ENCODE measurements at places on chromosomes 7 and 10. TPM values are rescaled to one million over a fixed set of nuclear protein-coding genes. Genes with fewer than 3 reads are reported as not detected.
A peak's percentile ranks its signal among the peaks of the same experiment; 100 is the strongest.

DNA sequence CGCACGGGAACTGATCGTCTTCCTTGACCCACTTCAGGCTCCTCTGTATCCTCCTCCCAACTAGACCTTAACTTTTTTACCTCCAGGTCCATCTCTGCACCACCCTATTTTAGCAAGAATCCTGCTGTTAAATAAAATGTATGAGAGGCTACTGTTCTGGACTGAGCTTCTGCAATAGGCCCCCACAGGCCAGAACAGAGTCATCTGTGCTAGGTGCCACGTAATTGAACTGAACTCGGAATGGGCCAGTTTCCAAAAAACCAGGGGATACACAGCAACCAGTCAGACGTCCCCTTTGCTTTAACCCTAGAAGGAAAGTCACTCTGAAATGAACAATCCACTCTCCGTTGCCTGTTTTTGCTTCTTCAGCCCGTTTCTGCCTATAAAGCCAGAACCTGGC lies 71.3 kb downstream of the CHST15 start:
- H3K27me3 ChIP-seq, result no peaks in the 10 kb centered on the region
- no peaks in the 10 kb centered on the region for H3K36me3 ChIP-seq
- DNase-seq, result no peak
- H3K27ac ChIP-seq, result no peak overlapping the region
- H3K4me1 ChIP-seq, result no peaks in the 10 kb centered on the region

DNA sequence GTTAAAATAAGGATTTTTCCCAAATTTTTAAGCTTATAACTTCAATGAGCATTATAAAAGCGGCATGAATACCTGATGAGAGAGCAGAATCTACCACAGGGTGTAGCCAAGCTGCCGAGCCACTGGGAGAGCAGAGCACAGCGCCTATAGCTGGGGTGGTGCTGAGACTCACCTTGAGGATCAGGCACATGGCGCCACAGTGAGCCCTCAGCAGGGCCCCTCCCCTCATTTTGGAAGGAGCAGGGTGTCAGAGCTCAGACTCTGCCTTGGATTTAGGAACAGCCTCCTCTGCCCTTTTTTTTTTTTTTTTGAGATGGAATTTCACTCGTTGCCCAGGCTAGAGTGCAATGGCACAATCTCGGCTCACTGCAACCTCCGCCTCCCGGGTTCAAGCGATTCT lies 118.6 kb downstream of the SRPK2 start:
- no peak overlapping the region for H3K4me3 ChIP-seq
- H3K36me3 ChIP-seq, result no peaks in the 10 kb centered on the region
- H3K27me3 ChIP-seq, result no peaks in the 10 kb centered on the region
- no peak for DNase-seq
- peak overlapping the region; percentile 78 for H3K27ac ChIP-seq

DNA sequence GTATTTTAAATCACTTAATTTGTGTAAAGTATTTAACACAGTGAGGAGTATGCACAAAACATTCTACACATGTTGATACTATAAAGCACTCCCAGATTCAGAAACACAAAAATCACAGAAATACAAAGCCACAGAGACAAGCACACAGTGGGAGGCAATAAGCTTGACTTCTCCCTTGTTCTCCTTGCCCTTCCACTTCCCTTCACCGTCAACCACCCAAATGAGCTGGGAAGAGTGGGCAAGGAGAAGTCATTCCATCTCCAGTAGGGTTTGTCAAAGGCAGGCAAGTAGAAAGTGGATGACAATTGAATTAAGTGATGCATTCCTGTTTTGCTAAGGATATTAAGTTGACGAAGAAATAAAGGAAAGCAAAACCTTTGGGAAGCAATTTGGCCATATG lies 4.2 kb upstream of the TMEM139 start:
- H3K27me3 ChIP-seq, result no peaks in the 10 kb centered on the region
- no peak overlapping the region for H3K4me3 ChIP-seq
- H3K4me1 ChIP-seq, result peaks cover 11% of the 10 kb centered on the region
- DNase-seq, result no peak
- H3K36me3 ChIP-seq, result no peaks in the 10 kb centered on the region
- H3K27ac ChIP-seq, result peak overlapping the region; percentile 89

GRCh38 chr10:47023237-47024045 lies 112.2 kb downstream of the PTPN20 start:
- no peaks in the 10 kb centered on the region for H3K27me3 ChIP-seq
- H3K36me3 ChIP-seq, result no peaks in the 10 kb centered on the region
- no peak overlapping the region for H3K27ac ChIP-seq

DNA sequence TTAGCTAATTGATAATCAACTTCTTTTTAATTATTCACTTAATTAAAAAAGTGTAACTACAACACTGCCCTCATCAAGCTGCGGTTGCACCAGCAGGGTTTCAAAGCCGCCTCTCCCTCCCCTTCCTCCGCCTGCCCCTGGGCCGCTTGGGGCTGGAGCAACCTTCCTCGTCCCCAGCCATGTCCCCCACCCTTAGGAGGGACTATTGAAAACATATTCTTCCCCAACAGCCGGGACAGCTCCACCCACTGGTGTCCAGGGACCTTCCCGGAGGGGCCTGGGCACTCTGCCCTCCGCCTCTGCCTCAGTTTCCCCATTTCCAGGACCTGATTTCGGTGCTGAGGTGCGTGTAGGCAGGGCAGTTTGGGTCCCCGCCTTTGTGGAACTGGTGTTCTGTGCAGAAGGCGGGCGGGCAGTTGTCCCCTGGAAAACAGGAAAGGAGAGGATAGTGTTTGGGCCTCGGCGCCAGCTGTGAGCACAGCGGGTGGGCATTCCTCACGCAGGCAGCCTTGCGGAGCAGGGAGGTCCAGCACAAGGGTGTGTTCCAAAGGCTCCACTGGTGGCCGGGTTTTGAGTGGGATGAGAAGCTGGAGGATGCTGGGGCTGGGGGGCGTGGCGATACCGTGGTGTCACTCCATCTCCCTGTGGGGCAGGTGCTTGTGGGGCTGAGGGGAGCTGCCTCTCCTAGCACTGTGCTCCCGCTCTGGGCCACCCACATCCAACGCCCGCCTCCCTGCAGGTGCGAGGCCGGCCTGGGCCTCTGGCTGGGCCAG lies 15.7 kb downstream of the UNCX start:
- no peak for DNase-seq
- H3K4me1 ChIP-seq, result peaks cover 8% of the 10 kb centered on the region
- peaks cover 99% of the 10 kb centered on the region for H3K27me3 ChIP-seq
- no peak overlapping the region for H3K4me3 ChIP-seq

DNA sequence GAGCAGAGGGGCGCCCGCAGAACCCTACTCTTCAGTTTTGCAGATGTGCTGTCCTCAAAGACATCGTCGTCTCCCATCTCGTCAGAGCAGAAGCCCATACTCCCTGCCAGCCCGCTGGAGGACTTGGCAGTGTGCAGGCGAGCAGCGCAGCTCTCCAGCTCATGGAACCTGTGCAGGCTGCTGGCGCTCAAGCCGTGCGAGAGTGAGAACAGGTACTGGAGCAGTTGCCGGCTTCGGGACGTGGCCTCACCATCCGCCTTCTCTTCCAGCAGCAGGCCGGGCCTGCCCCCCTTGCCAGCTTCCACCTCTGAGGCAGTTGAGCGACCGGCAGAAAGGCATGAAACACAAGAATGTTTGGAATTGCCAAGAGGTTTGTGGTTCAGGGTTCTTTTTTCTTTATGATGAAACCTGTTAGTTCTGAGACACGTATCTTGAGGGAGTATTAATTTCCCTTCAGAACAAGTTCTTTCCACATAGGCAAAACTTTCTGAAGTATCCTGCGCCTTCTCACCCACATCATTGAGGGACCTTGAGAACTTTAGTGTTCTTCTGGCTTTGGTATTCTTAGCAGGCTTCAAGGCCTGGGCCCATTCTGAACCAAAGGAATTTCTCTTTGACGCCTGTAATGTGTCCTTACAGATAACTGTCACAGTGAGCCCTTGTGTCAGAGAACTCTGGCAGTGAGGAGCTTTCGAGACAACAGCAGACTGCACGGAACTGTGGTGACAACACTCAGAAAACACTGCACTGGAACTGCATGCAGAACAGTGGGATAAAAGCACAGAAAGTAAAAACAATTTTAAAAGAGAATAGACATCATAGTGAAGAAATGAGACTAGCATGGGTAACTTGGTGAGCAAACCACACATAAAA lies 89.5 kb downstream of the ALOX5 start:
- H3K27ac ChIP-seq, result no peak overlapping the region
- H3K36me3 ChIP-seq, result no peaks in the 10 kb centered on the region
- H3K27me3 ChIP-seq, result no peaks in the 10 kb centered on the region
- no peak for DNase-seq
- no peaks in the 10 kb centered on the region for H3K4me1 ChIP-seq

DNA sequence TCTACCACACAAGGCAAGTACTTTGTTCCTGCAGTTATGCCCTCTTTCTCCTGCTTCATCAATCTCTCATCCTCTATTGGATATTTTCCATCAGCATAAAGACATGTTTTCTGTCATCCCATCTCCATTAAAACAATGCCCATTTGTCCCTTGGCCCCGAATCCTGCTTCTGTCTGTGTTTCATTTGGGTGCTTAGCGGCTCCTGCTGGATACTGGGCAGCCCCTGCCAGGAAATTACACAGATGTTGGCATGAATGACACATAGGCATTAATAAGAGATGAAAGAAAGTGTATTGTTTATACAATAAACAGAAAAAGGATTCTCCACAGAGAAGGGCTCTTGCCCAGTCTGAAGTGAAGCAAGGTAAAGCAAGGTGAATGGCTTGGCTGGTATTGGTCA lies 765.3 kb downstream of the REEP3 start:
- H3K4me1 ChIP-seq, result no peaks in the 10 kb centered on the region
- no peaks in the 10 kb centered on the region for H3K36me3 ChIP-seq
- no peak overlapping the region for H3K4me3 ChIP-seq
- H3K27ac ChIP-seq, result no peak overlapping the region

DNA sequence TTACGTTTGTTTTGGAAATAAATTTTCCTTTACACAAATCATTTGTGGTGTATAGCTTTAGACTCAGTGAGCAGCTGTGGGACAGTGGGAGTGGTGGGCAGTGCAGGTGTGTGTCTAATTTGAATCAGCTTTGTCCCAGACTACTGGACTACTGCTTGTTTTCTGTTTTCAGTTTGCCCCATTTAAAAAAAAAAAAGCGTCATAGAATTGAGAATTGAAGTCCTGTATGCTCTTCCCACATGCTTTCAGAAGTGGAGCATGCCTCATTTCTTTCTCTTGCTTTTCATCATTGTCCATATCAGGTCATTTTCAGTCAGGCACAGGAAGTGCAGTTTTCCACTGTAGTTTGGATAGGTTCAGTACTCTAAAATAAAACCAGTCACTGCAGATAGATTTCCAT lies 66.1 kb downstream of the SHH start:
- no peak overlapping the region for H3K4me3 ChIP-seq
- H3K27ac ChIP-seq, result no peak overlapping the region
- peaks cover 8% of the 10 kb centered on the region for H3K36me3 ChIP-seq
- no peak for DNase-seq
- H3K4me1 ChIP-seq, result no peaks in the 10 kb centered on the region

- H3K27ac ChIP-seq, result peak overlapping the region; percentile 100
- no peak overlapping the region for H3K4me3 ChIP-seq
- H3K27me3 ChIP-seq, result no peaks in the 10 kb centered on the region
- H3K4me1 ChIP-seq, result peaks cover 6% of the 10 kb centered on the region
- H3K36me3 ChIP-seq, result no peaks in the 10 kb centered on the region
- DNase-seq, result no peak
Observed at GRCh38 chr7:74173074-74173473, 1.1 kb upstream of the EIF4H start.

GRCh38 chr7:82714883-82715282 lies 271.3 kb upstream of the CACNA2D1 start:
- H3K27me3 ChIP-seq, result no peaks in the 10 kb centered on the region
- no peak for DNase-seq
- H3K4me3 ChIP-seq, result no peak overlapping the region
- H3K4me1 ChIP-seq, result no peaks in the 10 kb centered on the region

DNA sequence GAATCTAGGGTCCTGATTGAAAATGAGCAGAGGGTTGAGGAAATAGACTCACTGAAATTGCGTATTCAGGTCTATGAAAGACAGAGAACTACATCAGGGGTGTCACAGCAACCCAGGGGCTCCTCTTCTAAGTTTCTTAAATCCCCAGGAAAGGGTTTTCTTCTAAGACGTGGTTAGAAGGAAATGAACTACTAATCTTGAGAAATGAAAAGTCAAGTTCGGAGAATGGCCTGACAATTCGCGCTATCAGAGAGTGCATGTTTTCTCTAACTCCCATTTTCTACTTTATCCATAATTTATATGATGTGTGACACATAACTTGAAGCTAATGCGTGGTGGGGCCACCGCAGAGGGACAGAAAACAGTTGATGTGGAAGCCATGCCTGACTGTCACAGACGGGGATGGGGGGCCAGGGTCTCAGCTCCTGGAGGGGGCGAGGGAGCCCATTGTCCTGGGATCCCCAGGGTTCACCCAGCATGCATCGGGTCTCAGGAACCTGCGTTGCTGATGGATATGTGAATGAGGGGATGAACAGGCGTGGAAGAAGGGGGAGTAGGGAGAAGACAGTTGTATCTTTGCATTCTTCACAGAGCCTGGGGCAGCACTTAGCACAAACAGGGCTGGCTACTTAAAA lies 86.3 kb downstream of the PTPRE start:
- no peak for DNase-seq
- H3K36me3 ChIP-seq, result no peaks in the 10 kb centered on the region
- peaks cover 10% of the 10 kb centered on the region for H3K4me1 ChIP-seq
- H3K27me3 ChIP-seq, result no peaks in the 10 kb centered on the region

DNA sequence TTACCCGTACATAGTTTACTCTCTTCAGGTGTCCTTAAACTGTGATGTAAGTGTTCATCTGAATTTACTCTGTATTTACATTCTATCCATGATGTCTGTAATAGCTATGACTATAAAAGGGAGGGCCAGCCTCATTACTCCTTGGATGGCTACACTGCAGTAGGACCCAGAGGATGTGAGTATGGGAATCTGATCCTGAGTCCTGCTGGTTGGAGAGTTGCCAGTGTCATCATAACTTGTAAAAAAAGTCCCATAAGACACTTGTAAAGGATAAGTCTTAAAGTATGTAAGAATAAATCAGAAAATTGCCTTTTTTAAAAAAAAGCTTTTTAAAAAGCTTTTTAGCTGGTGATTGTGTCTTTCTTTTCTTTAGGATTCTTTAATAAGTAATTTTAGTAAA lies 95.4 kb downstream of the PPP1R9A start:
- no peaks in the 10 kb centered on the region for H3K27me3 ChIP-seq
- H3K27ac ChIP-seq, result no peak overlapping the region
- H3K36me3 ChIP-seq, result no peaks in the 10 kb centered on the region
- no peak overlapping the region for H3K4me3 ChIP-seq

GRCh38 chr10:89651916-89652573 lies 7.0 kb upstream of the PANK1 start:
- no peak for DNase-seq
- H3K4me3 ChIP-seq, result no peak overlapping the region
- no peaks in the 10 kb centered on the region for H3K4me1 ChIP-seq
- H3K27me3 ChIP-seq, result no peaks in the 10 kb centered on the region
- no peaks in the 10 kb centered on the region for H3K36me3 ChIP-seq

GRCh38 chr7:44671069-44671468 lies 64.6 kb downstream of the OGDH start:
- H3K4me1 ChIP-seq, result no peaks in the 10 kb centered on the region
- no peak for DNase-seq
- H3K27ac ChIP-seq, result no peak overlapping the region
- no peaks in the 10 kb centered on the region for H3K27me3 ChIP-seq

The SRRM3 gene
- 7.9 TPM for total RNA-seq

The COPS6 gene
- 73.4 TPM for total RNA-seq

The AKR1C8 gene
- total RNA-seq, result 0.33 TPM

The TMEM196 gene
- total RNA-seq, result not detected

The PON1 gene
- 0.29 TPM for total RNA-seq

The SLK gene
- 94.4 TPM for total RNA-seq

The YKT6 gene
- 57.0 TPM for total RNA-seq

The LGI1 gene
- total RNA-seq, result not detected

Measured in breast epithelium (tissue), 4 donors.